Activated CD8-positive, alpha-beta memory T cell treated with anti-CD3 and anti-CD28 coated beads for 4 hours (primary cell): ENCODE measurements at places on chromosomes 12 and 14.

DNA sequence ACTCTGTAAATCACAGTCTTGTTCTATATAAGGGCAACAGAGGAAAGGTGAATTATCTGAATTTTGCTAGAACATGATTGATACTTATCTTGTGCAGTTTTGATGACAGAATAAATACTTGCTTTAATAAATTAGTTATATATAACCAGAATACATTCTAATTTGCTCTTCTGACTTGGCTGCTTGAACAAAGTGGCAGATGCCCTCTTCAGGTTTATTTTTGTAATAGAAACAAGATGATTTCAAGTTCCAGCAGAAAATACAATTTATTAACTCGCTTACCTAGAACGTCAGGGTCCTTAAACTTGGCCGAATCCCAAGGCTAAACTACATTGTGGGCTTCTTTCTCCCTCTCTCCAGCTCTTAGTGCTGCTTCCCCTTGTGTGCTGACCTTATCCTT, 57.6 kb upstream of the SSTR1 start:
- no peak for DNase-seq

- DNase-seq = no peak
These were observed 13.0 kb upstream of the FMNL3 start for GRCh38 chr12:49720214-49720613.

GRCh38 chr12:85644508-85644907, 191.7 kb downstream of the RASSF9 start:
- DNase-seq = no peak

DNA sequence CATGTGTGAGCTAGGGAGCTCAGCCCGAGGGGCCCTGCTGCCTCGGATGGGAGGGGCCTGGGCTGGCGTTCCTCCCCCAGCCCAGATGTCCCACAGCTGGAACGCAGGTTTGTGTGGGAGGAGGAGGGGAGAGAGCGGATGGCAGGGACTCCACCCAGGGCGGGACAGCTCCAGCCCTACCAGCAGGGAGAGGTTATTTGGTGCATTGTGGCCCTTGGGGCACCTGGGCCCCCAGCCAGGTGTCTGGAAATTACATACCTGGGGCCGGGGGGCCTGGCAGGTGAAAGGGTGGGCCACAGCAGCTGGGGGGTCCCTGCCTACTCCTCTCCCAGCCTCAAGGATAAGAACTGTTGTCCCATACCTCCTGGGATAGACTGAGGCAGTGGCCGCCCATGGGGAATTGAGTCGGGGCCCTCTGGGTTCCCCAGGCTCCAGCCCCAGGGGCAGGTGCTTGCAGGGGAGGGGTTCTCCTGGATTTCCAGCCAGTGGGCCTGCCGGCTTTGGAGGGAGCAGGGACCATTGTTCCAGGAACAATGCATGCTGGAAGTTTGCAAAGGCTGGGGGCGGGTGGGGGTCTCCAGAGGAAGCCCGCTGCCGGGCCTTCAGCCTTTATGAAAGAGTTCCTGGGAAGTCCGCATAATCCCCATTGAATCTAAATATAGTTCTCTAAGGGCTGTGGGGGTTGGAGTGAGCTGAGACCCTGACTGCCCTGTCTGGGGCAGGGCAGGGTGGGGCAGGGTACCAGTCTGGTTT, 1.2 kb downstream of the KIF26A start:
- DNase-seq = no peak

GRCh38 chr14:42624980-42625761, 1018.5 kb downstream of the LRFN5 start:
- no peak for DNase-seq

- DNase-seq = no peak
These were observed 143.1 kb upstream of the HMGA2 start for GRCh38 chr12:65681226-65681625.

DNA sequence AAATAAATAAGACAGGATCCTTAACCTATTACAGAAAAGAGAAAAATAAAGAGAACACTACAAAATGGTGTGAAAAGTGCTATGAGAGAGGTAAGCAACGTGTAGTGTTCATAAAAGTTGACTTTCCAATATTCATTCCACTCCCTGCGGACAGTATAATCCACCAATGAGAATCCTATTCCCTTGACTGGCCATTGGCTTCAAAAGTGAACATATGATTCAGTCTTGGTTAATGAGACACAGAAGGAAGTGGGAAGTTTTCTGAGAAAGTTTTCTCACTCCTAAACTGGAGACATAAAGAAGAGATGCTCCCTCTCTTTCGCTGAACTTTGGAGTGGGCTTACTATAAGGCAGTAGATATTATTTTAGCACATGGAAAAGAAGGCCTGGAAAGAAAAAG, 153.1 kb downstream of the PAWR start:
- DNase-seq = no peak

- DNase-seq = no peak
These were observed 7.1 kb downstream of the IFNG-AS1 start for GRCh38 chr12:67996347-67996746.

DNA sequence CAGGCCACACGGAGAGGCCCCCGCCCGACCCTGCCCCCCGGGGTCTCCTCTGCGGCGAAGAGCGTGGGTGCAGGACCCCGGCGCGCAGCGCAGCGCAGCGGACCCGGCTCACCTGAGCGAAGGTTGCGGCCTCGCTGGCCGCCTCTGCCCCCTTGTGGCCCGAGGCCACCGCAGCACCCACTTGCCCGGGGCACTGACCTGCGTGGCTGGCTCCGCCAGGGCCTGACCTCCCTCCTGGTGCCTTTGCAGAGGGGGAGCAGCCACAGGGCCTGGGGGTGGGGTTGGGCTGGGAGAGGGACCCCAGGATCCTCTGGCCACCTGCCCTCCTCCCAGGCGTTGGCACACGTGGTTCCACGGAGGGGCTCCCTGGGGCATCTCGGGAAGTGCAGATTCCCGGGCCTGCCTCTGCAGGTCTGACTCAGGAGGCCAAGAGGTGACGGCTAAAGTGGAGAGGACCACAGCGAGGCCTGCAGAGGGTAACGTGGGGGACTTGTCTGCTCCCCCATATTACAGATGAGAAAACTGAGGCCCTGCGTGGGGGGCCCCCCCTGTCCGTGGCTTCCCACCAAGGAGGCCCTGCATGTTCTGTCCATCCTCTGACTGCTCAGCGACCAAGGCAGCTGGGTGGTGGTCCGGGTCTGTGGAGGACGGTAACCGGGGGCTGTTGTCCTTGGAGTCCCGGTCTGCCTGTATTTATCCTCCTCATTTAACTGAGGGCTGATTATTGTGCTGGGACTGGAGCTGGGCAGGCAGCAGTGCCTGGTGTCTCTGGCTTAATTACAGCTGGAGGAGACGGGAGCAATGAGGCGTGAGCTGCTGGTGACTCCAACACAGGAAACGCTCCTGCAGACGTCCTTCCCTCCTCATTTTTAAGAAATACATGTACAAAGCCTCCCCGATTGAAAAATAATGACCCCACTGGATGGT, 67.9 kb upstream of the BEGAIN start:
- no peak for DNase-seq

DNA sequence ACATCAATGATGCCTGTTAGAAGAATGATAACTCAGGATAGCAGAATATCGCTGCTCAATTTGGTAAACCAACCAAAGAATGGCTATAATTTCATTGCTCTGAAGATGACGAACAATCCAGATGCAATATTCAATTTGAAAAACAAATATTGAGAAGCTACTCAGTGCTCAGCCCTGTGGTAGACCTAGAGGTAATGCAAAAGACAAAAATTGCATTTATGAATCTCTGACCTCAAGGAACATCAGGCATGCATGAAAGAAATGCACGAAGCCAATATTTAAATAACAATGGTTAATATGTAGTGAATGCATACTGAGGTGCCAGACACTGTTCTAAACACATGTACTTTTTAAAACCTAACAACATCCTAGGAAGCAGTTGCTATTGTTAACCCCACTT, 298.6 kb upstream of the TMTC1 start:
- no peak for DNase-seq

DNA sequence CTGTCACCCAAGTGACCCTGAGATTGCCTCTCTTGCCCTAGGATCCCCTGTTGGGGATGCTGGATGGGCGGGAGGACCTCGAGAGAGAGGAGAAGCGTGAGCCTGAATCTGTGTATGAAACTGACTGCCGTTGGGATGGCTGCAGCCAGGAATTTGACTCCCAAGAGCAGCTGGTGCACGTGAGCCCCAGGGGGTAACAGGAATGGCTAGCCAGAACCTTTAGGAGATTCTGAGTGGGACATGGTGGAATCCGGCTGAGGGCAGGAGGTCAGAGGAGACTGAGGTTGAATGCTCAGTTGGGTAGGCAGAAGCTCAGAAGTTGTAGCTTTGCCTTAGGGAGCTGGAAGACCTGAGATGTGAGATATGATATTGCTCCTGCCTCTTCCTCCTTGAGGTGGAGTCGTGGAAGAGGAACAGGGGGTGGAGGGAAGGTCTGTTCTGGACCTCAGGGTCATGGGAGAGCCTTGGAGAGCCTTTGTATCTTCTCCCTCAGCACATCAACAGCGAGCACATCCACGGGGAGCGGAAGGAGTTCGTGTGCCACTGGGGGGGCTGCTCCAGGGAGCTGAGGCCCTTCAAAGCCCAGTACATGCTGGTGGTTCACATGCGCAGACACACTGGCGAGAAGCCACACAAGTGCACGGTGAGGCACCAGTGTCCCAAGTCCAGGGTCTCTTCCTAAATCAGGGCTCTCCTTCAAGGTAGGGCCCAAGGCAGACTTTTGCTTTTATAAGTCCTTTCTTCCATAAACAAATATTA, 6.3 kb downstream of the GLI1 start:
- no peak for DNase-seq

DNA sequence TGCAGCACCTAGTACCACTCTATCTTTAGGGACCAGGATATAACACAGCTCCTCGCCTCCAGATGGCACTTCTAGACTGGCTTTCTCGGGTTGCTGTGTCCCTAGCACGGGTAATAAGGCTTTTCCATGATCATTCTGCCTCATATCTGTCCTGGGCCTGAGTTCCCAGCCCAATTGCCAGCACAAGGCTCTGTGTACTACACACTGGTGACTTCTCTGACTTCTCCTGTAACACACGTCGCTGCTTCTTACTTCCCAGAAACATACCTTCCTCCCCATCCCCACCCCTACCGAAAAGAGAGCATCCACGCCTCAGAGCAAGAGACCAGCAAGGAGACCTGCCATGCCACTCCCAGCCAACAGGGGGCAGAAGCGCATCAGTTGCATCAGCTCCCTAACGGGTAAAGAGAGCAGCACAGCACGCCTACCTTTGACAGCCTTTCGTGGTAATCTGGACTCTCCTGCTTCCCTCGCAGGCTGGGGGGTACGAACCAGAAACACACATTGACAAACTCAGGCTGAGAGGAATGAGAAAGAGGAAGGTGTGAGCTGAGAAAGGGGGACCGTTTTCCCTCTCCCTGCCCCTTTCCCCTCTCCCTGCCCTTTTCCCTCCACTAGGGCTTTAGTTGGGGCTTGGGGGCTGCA, 21.2 kb upstream of the ZNF740 start:
- DNase-seq = peak; percentile 83

DNA sequence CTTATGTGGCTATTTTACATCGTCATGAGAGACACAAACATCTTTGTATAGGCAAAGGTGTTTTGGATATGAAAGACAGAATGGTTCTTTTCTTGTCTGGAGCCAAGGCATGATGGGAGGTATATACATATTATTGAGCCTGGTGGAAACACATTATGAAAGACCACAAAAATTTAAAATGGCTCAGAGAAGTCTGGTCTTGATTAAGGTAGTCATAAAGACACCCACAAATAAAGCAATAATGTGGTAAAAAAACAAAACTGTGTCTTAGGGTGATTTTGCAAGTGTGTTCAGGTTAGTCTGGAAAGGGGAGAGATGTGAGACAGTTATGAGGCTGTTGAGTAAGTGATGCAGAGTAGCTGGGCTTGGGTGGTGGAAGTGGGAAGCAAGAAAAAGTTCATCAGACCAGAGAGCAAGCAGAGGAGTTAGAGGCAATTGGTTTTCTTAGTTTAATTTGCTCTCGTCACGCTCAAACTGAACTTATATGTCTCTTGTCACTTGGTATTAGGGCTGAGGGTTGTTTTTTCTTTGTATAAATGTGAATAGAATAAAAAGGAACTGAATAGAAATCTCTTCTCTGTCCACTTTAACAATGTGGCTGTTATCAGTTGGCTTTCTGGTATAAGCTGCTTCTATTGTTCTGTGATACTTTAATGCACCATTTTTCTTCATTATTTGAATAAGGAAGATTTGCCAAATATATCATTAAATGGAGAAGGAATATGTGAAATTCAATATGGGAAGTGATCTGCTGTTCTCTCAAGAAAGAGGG, 115.0 kb downstream of the AKAP6 start:
- DNase-seq = no peak

GRCh38 chr12:1103632-1104031, 112.6 kb downstream of the ERC1 start:
- no peak for DNase-seq

DNA sequence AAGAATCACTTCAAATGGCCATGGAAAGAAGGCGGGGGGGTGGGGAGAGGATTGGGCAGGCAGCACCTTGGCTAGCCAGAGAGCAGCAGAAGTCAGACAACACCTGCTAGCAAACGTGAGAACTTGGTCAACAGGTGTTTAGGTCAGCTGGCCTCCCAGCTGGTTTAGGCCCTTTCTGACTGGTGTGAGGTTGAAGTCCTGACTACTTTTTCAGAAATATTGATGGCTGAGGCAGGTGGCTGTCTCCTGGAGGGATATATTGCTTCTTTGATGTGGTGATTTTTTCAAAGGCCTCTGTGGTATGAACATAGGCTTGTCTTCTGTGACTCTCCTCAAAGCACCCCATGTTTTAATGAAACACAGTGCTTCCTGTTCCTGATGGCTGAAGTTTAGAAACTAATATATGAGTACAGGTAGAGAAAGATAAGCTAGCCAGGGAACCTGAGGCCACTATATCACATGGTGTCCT, 238.2 kb upstream of the SSTR1 start:
- no peak for DNase-seq

DNA sequence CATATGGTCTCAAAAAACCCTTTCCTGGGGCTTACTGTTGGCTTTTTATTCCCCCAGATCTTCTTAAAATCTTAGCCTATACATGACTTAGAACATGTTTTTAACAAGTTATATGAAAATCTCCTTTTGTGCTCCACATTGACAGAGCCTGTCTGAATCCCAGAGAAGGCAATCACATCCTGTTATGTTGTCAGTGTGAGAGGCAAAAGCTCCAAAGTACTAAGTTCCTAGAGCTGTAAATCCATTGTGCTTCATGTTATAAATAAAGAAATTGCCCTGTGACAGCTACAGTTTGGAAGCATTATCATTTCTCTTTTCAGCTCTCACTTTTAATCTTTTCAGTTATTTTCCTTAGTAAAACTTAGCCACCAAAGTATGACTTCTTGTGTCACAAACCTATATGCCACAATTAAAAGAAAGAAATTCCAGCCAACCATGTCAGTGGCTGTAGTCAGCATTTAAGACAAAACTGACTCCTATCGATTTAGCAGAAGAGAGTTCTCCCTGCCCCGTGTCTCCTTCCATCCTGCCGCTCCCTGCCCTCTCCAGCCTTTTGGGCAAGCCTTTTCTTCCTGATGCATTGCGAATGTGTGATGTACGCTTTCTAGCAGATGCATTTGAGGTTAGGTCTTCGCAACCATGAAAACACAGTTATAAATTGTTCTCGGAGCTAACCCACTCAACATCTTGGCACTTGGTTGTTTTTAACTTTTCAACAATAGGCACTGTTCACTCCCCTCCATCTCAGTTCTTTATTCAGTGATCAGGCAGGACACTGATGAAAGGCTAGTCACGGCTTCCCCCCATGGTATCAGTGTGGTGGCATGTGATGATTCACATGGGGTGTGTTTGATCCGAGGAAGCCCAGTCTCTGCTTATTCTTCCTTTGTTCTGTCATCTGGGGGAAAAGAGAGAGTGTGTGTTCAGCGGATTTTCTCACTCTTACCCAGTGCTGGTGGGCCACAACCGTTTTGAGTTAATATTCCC, 143.5 kb downstream of the SSPN start:
- DNase-seq = no peak

GRCh38 chr14:31283578-31284252, 76.1 kb upstream of the HECTD1 start:
- no peak for DNase-seq
